Activated T-helper 17 cell treated with anti-CD3 and anti-CD28 coated beads, Interleukin-2, amount 50 U/mL, for 72 hours (primary cell): ENCODE measurements at places on chromosomes 12 and 14. TPM values are rescaled to one million over a fixed set of nuclear protein-coding genes. Genes with fewer than 3 reads are reported as not detected.

DNA sequence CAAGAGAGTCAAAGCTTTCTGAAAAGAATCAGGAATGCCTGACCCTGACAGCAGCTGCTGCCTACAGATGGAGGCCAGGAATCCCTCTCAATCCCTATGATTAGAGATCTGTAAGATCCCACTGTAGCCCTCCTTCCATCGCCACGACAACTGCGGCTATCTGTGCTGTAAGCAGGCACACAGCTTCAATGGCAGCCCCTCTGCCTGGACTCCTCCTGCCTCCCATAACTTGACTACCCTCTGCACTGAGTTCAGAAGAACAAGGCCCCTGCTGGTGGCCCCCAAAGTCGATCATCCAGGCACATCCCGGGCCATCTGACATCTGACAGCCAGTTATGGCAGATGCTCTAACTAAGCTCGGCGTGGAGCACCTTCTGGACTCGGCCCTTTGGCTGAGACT lies 2.9 kb downstream of the CLMN start:
- no peak for ATAC-seq

DNA sequence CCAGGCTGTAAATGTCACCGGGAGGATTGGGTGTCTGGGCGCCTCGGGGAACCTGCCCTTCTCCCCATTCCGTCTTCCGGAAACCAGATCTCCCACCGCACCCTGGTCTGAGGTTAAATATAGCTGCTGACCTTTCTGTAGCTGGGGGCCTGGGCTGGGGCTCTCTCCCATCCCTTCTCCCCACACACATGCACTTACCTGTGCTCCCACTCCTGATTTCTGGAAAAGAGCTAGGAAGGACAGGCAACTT lies 1.3 kb downstream of the GAPDH start:
- no peak for ATAC-seq

DNA sequence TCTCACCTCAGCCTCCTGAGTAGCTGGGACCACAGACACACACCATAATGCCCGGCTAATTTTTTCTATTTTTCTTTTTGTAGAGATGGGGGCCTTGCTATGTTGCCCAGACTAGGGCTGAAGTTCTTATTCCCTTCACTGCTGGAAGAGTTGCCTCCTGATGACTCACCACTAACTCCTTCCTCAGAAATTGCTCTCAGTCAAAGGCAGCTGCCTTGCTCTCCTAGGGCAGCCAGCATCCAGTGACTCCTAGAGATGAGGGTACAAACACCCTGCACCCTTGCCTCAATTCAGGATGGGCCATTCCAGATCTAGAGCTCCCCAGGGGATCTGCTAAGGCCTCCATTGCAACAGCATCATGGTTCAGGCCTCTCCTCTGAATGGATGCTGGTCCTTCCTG lies 54.0 kb upstream of the RASSF8 start:
- no peak for ATAC-seq

GRCh38 chr14:32077081-32078022 lies at the start of gene ARHGAP5:
TSS of gene ARHGAP5 (plus strand) at chr14:32077304. CDS start at chr14:32090670, 13,366 bp downstream.
- peak; percentile 33 for ATAC-seq

DNA sequence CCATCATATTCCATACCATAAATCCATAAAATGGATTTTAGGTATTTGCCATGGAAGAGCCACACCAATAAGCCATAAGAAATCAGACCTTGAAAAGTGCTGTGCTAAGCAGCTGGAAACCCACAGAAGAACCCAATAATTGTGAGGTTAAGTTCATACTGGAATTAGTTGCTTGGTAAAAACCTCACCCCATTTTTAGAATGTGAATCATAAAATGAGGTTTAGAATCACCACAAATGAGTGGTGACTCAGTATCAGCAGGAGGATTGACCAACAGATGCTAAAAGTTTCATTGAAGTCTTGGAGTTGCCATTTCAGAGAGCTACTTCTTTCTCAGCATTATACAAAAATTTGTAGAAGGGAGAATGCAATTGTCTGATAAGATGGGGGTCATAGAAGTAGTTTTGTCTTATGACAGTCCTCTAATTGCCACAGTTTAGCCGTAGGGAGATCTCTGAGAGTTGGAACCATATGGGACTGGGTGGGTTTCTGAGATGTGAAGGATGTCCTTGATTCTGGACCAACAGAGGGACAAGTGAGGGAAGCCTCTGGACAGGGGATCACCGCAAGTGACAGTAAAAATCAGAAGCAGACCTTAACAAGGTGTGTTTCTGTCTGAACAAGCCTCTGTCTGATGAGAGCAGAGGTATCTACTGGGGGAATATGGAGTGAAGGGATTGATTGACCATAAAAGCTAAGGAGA lies 1.4 kb upstream of the STON2 start:
- ATAC-seq: peak; percentile 60

DNA sequence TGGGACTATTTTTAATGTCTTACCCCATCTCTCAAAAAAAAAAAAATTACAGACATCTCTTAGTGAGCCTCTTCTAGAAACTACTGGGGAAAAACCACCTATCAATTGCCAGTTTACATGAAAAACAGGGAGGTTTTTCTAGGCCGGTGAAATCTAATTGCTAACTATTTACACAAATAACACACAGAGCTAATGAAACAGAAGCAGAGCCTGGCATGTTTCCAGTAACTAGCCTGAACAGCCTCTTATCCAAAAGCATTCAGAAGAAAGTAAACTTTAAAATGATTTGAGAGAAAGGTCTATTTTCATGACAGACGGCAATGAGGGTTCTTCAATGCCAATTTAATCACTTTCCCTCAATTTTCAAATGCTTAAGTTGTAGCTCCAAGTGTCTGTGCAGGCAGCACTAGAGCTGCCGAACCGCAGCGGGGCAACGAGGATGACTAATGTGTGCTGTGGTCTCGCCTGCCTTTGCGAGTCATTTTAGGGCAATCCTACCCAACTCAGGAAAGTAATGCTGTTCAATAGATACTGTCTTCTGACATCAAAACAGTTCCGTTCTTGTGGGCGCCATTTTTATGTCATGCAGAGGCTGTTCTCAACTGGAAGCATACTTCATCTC lies 84.6 kb downstream of the SETD3 start:
- ATAC-seq: peak; percentile 100

GRCh38 chr14:53715193-53715721 lies 241.4 kb downstream of the BMP4 start:
- no peak for ATAC-seq

- no peak for ATAC-seq
These were observed 216.7 kb upstream of the SSTR1 start for GRCh38 chr14:37991027-37991426.

GRCh38 chr14:103052407-103052806 lies 4.9 kb downstream of the CDC42BPB start:
- no peak for ATAC-seq

DNA sequence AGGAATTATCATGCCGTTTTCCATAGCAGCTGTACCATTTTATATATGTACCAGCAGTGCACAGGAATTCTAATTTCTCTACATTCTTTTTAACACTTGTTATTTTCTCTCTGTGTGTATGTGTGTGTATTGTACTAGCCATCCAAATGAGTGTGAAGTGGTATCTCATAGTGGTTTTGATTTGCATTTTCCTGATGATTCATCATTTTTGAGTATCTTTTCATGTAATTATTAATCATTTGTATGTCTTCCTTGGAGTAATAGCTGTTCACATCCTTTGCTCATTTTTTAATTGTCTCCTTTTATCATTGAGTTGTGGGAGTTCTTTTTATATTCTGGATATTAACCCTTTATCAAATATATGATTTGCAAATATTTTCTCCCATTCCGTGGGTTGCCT lies 95.6 kb upstream of the MANSC4 start:
- no peak for ATAC-seq

DNA sequence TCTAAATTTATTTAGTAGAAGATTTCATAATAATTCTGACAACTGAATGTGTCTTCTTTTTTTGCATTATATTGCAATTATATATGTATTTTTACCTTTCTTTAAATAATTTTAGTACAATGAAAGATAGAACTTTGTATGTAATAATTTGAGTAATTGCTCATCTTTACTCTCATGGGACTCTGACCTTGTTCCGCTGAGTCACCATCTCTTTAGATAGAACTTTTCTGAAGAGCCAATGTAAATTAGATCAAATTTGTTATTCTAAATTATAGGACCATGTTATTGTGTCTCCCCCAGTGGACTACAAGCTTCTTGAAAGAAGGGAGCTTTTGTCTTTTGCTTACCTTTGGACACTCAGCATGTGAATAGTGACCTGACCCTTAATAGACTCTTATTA lies 96.1 kb downstream of the TRHDE start:
- no peak for ATAC-seq

GRCh38 chr14:59037086-59037485 lies 151.4 kb upstream of the DAAM1 start:
- ATAC-seq: no peak

DNA sequence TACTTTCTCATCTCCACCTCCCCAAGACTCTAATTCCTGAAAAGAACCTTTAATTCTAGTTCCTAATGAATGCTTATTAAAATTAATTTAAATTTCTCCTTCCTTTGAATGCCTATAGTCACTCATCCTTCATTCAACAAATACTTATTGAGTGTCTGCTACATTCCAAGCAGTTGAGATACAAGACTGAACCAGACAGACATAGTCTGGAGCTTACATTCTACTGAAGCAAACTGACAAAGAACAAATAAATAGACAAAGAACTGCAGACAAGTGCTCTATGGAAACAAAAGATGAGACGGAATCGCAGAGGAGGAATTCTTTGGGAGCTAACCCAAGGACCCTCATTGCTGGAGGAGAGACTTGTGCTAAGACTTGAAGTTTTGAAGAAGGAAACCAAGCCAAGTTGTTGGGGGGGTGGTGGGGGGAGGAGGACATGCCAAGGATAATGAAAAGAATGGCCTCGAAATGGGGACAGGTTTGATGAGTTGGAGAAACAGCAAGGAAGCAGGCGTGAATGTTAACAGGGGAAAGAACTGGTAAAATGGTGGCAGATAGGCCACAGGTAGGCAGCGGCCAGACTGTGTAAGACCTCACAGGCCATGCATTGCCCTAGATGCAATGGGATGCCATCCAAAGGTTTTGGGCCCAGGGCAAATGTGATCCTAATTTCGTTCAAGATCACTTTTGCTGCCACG lies 9.7 kb upstream of the TDG start:
- ATAC-seq: no peak

- no peak for ATAC-seq
These were observed 202.1 kb downstream of the FLRT2 start for GRCh38 chr14:85732031-85732430.

Gene FGF23
- total RNA-seq: not detected

Gene SLC2A14
- total RNA-seq: 2.3 TPM

Gene SERPINA3
- total RNA-seq: not detected

Gene KRT2
- not detected for total RNA-seq

Gene RD3L
- not detected for total RNA-seq

Gene ANO4
- total RNA-seq: not detected

Gene MSRB3
- total RNA-seq: not detected

Gene COCH
- total RNA-seq: 0.58 TPM
